ENCODE measurements at places on chromosomes 7 and 10.

GRCh38 chr10:46050941-46051623 lies 5.0 kb upstream of the MSMB start:
- DNase-seq: no peak

DNA sequence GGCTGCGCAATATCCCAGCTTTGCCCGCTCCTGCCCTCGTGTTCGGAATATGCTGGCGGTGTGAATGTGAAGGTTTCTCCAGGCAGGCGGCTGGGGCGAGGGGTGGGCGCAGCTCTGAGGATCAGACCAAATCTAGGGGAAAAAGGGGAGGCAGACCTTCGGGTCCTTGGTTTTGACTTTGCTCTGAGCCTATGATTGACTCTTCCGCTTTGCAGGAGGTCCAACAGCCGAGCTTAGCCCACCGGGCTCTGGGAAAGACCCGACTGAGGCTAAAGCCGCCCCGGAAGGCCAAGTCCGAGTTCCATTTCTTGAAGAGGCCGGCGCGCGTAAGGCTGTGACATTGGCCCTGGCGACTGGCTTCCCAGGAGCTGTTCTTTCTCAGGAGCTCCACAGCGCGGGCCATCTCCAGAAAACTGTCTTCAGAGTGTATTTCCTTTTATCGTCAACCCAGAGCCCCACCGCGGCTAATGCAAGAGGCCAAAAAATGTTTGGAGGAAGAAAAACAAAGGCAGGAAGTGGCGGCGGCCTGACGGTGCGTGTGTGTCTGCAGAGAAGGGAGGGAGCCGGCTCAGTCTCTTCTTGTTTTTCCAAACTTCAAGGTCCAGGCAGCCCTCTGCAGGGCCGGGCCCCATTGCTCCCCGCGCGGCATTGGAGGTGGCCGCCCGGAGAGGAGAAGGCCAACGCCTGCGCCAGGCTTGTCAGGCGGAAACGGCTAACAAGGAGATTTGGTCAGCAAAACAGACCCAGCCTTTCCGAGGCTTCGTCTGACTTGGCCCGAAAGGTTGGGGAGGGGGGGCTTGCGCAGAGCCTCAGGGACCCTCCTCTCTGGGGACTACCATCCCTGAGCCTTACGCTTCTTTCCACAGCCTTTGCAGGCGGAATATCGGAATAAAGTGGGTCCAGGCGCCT lies 3.6 kb upstream of the HOXA11 start:
- no peak for DNase-seq

DNA sequence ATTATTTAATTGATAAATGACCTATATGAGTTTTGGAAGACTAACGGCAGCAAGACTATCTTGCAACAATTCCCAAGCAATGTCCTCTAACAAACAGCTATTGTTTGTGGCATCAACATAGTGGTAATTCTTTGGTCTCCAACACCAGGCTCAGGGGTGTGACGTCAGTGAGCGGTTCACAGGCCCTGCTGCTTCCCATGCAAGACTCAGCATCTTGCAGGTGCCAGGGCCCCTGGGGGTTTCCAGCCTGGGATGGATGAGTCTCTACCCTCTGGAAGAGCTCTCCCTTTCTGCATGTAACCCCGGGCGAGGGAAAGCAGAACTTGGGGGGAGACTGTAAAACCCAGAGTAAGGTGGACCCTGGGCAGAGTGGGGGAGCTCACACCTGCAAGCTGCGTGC lies 164.7 kb downstream of the ACTR3B start:
- DNase-seq: no peak

DNA sequence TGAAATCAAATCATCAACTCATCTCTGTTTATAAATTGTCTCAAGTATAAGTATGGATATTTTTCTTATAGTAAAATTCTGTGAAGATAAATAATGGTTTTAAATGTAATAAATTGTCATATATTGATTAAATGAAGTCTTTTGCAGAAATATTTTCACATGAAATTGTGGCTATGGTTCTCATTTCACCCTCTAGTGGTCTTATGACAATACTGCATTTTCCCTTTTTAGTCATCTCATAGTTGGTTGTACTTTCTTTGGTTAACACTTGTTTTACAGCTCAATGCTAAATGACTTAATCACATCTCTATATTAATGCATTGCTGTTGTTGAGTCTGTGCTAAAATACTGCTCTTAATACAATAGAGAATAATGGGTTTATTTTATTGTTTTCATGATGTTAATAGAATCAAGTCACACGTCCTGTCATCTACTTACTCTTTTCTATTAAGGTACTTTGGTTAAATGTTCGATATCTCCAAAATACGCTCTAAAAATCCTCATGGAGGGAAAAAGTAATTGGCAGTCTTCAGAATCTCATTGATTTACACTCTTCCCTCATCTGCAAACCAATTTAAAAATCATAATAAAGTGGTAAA lies 38.0 kb upstream of the CACNA2D1 start:
- DNase-seq: no peak

DNA sequence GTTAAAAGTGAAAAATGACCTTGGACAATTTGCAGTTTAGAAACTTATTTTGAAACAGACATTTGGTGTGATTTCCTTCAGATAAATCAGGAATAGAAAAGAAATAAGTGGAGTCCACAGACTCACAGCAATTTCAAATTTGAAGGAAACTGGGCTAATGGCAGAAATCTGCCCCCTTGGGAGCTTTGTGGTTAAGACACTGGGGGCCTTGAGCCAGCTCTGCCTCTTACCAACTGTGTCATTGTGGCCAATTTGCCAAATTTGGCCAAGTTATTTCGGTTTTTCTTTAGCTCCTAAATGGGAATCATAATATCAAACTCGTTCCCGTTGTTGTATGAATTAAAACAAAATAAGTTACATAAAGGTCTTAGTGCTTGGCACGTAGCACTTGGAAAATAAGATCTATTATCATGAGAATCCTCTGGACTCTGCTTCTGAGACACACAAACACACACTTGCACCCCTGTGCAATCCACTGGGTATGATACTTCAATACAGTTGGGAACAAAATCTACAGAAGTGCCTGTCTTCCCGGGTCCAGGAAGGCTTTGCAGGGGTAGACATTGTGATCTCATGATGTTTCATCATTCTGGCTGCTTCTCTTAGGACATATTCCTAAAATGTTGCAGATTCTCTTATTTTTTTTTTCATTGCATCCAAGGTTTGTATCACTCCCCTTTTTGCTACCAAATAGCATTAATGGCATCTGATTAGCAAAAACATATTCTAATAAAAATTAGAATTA lies 4.9 kb downstream of the ARMC3 start:
- no peak for DNase-seq

GRCh38 chr7:56219017-56219416 lies 102.8 kb upstream of the NUPR2 start:
- no peak for DNase-seq

- DNase-seq: no peak
Observed at GRCh38 chr7:140209866-140210609, 33.3 kb upstream of the KDM7A start.

GRCh38 chr7:86788948-86789347 lies 145.2 kb downstream of the GRM3 start:
- no peak for DNase-seq

DNA sequence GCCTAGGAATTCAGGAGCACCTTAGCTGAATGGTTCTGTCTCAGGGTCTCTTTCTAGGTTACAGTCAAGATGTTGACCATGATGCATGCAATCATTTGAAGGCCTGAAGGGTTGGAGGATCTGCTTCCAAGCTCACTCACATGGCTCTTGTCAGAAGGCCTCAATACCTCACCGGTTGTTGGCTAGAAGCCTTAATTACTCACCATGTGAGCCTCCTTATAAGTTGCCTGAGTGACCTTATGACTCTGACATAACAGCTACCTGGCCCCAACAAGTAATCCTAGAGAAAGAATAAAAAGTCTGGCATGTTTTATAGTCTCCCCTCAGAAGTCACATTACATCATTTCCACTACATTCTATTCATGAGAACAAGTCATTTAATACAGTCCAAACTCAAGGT lies 3.4 kb upstream of the C1GALT1 start:
- DNase-seq: no peak

DNA sequence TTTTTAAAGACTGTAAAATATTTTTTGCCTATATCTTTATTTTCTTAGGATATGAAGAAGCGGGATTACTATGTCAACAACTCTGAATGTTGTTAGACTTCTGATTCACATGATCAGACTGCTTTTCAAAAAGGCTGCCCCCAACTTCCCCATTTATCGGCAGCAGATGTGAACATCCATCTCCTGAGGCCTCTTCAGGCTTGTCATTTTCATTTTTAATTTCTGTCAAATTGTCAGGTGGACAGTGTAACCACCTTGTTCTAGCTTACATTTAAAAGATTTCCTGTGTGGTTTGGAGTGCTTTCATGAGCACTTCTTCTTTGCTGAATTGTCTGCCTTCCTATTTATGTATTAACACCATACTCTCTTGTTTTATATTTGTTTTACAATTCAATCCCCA lies 78.8 kb upstream of the GSDME start:
- no peak for DNase-seq

DNA sequence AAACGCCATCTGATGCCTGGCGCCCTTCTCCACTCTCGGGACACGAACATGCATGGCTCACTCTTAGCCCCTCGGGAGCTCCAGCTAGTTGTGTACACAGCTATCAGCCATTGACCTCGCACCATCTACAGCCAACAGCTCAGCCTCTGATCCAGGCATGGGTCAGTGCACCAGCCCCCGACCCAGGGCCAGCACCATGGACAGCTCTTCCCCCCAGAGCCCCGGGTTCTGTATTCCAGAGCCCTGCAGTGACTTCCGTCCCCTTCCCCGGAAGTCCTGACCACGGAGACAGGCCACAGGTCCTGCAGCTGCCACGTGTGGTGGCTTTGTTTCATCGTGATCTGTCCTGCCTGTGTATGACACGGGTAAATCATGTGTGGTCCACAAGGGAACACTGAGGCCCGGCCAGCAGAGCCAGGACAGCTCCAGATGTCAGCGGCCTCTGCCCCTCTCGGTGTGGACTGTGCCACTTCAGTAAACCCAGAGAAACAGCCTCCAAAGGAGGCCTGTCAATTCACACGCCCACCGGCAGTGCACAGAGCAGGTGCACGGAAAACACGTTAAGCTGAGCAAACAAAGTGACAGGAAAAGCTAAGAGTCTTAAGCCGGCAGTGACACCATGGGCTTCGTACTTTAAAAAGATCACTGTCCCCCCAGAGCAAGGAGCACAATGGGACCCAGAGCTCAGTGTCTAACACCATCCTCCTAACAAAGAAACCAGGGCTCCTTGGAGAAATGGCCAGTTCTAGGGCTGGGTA lies 13.0 kb downstream of the STK32C start:
- no peak for DNase-seq

GRCh38 chr7:151192002-151192539 lies 5.0 kb upstream of the ASB10 start:
- no peak for DNase-seq

DNA sequence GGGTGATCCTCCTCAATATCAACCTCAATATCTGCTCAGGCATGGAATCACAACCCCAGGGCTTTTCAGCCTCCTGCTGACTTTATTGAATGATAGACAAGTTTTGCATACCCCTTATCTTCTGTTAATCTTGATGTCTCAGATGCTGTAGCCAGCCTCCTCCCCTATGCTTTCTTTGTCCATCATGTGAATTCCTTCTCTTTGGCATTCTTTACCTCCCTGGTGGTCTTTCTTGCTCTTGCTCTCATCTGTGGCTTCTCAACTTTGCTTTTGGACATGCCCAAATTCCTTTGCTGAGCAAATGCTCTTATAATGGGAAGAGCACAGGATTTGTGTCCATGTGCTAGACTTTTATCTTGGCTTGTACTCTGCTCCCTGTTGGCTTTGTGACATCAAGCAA lies 73.4 kb upstream of the FAM13C start:
- DNase-seq: no peak

GRCh38 chr7:80588591-80588990 lies 49.9 kb upstream of the CD36 start:
- no peak for DNase-seq

GRCh38 chr10:6578251-6578771 lies 1.8 kb downstream of the PRKCQ start:
- DNase-seq: no peak

GRCh38 chr7:132932296-132933071 lies 149.4 kb downstream of the CHCHD3 start:
- no peak for DNase-seq

DNA sequence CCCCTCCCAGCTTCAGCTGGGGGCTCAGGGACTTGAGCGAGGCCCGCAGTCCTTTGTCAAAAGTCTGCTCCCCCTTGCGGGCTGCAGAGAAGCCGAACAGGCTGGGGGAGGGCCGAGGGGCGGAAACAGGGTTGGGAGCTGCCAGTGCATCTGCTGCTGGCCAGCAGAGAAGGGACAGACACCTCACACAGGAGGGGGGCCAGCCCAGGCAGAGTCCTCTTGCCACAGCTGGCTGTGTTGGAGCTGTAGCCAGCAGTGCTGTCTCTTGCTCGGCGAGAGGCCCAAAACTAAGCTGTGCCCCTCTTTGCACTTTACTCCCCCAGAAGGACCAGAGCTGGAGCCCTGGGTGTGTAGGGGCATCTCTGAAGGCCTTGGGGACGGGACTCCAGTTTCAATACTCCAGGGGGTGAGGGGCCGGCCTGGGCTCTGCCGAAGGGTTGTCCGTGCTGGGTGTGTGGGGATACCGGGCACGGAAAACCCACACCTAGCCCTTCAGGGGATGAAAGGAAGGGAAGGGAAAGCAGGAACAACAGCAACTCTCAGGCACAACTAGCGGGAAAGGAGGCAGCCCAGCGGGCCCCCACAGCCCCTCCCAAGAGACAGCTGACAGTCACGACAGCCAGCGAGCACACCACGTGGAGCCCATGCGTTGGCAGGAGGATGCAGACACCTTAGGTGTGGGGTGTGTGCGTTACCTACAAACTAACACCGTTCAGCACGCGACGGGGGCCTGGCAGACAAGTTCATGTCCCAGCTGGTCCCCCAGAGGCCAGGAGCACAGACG lies 17.8 kb downstream of the YKT6 start:
- DNase-seq: no peak

DNA sequence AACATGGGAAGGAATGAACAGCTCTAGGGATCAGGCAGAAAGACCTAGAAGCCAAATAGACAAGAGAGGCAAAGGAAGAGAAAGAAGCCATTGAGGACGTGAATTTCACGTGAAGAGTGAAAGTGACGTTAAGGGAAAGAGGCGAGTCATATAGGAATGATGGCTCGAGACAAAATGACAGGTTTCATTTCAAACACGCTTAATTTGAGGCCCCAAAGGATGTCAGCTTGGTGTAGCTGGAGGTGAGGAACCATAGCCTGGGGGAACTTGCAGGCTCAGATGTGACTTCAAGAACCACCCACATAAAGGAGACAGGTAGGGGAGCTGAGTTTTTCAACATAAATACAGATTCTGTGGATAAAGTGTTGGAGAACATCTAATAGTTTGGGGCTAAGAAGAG lies 84.3 kb upstream of the ATP6V0A4 start:
- no peak for DNase-seq

DNA sequence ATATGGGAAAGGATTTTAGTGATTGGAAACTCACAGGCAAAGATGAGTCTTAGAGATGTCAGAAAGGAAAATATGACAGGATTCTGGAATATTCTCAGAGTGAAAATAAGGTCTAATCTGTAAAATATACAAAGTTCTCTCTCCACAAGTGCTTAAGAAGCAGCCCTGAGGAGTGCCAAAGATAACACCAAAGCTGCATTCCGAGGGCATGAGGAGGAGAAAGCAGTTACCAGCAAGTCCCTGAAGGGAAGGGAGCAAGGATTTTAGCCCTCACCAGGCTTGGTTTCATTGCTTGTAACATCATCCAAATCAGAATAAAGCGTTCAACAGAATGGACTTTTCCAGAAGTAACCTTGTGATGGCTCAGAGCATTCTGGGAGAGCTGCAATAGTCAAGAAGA lies 31.4 kb upstream of the DLX6 start:
- no peak for DNase-seq

- DNase-seq: no peak
Observed at GRCh38 chr10:67780759-67781538, 57.0 kb downstream of the DNAJC12 start.
